ENCODE measurements at places on chromosomes 2 and 18.

- DNase-seq: peak; percentile 54
Observed at GRCh38 chr2:1546023-1546591, 132.8 kb downstream of the TPO start.

GRCh38 chr2:201882353-201883090 is 76.2 kb downstream of the CDK15 start:
- peak; percentile 87 for DNase-seq

- DNase-seq: no peak
Observed at GRCh38 chr18:30999186-30999585, 43.4 kb downstream of the DSC3 start.

DNA sequence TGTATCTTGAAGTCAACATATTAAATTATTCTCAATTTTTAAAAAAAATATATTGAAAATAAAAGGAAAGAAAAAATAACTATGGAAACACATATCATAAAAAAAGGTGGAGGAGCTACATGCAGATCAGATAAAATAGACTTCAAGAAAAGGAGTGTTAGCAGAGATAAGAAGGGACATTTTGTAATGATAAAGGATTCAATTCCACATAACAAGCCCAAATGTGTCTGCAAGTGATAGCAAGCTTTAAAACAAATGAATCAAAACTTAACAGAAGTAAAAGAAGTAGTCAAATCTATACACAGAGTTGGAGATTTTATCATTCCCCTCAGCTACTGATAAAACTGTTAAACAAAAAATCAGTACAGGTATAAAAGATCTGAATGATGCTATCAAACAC is 74.9 kb downstream of the TTC32 start:
- DNase-seq: no peak

DNA sequence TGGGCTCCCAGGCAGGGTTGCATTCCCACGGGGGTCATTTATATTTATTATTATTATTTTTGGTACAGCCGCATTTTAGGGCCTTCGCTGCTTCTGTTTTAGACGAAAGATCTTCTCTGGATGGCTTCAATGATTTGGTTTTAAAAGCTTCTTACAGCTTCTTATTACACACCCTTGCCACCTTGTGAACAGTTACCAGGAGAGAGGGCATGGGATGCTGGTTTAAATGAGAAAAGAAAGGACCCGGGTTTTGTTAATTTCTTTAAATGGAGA is 1.7 kb downstream of the SH3RF3 start:
- DNase-seq: no peak

GRCh38 chr2:142533177-142533576 is 344.3 kb upstream of the KYNU start:
- DNase-seq: no peak

DNA sequence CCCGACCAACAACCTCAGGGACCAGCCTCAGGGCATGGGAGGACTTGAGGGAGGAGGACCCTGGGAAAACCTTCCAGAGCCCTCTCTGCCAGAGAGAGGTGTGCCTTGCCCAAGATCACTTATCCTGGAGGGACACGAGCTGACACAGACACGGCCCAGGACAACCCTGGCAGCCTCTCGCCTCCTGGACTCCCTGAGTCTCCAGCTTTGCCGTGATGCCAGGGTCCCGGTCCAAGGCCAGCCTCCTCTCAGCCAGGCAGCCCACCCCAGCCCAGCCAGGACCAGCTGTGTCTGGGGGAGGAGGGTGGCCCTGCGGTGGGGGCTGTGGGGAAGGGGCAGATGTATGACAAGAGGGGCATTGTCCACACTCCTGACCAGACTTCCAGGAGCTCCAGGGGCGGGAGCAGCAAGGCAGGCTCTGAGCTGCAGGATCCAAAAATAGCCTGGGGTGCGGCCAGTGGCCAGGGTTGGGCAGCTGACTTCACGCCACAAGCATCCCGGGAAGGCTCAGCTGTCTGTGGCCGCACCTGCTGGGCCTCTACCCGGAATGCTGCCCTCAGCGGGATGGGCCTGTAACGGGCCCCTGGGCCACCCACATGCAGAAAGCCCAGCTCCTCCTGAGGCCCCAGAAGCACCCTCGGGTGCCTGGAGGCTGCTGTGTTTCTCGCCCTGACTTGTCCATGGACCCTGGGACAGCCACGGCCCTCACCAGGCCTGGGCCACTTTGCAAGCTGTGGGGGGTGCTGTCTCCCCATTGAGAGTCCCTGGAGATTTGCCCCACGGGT is 65.5 kb upstream of the GPC1 start:
- DNase-seq: peak; percentile 75

- no peak for DNase-seq
Observed at GRCh38 chr18:4636967-4637366, 181.9 kb upstream of the DLGAP1 start.

DNA sequence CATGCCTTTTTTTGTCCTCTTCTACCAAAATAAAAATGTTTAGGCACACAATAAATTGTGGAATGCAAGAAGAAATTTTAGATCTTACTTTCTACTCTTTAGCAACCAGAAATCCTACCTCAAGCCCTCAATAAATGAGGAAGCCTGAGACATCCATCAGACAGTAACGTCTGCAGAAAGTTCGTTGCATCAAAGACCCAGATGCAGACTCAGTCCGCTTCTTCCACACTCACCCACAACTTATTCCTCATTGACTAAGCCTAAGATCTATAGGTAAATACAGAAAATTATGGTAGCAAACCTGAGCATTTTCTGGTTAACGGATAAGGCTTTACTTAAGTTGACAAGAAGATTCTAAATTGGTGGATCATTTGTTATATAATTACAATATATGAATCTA is 579.4 kb upstream of the ID2 start:
- no peak for DNase-seq

- DNase-seq: no peak
Observed at GRCh38 chr2:72153026-72153791, 5.5 kb upstream of the CYP26B1 start.
